ENCODE measurements at places on chromosomes 7 and 10. TPM values are rescaled to one million over a fixed set of nuclear protein-coding genes. Genes with fewer than 3 reads are reported as not detected.

- peak; percentile 65 for DNase-seq
Observed at GRCh38 chr10:48551861-48552591, 52.8 kb downstream of the ARHGAP22 start.

GRCh38 chr7:129777993-129778769 lies 166.7 kb downstream of the NRF1 start:
- DNase-seq: peak; percentile 54

- DNase-seq: no peak
Observed at GRCh38 chr10:35020481-35020880, 69.7 kb downstream of the CUL2 start.

DNA sequence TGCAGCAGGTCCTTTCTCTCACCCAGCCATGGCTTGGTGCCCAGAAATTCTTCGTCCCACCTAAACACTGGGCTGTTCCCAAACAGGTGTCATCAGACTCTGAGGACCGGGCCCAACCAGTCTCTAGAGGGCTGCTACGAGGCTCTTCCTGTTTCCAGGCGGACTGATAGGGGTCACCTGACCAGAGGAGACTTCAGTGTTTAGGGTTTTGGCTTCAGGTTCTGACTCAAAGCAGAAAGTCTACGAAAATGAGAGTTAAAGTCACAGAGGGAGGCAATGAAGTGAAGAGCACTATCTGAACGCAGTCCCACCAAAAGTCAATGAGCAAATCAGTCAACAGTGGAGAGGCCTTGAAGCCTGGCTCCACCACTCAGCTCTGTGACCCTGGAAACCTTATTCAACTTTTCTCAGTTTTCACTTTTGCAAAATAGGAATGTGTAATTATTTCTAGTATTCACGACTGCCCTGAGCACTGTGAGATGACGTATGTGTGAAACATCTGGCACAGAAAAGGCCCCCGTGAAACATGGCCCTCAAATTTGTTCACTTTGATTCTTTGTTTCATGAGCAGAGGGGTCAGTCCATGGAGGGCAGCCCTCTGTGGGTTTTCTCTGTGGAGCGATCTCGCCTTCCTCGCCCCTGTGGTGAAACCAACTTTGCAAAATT lies 189.9 kb upstream of the PDE1C start:
- DNase-seq: no peak

- no peak for DNase-seq
Observed at GRCh38 chr7:7146837-7147236, 35.5 kb upstream of the C1GALT1 start.

DNA sequence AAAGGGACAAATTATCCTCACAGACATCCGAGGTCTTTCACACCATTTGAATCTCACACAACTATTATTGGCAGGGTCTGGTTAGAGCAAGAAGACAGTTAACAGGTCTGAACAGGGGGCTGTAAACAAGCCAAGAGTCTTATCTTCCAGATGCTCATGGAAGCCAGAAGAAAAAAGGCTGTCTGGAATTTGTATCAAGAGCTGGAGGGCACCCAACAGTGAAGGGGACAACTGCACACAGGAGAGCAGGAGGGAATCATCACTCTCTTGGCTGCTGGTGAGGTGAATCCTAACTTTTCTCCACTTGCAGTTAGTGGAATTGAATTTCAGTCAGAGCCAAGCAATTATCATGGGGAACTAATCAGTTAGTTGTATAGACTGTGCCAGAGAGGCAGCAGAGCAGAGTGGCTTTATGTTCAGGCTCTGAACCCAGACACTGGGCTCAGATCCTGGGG lies 880.2 kb upstream of the AUTS2 start:
- DNase-seq: no peak

GRCh38 chr7:27213433-27214238 lies 13.7 kb upstream of the HOXA13 start:
- no peak for DNase-seq

DNA sequence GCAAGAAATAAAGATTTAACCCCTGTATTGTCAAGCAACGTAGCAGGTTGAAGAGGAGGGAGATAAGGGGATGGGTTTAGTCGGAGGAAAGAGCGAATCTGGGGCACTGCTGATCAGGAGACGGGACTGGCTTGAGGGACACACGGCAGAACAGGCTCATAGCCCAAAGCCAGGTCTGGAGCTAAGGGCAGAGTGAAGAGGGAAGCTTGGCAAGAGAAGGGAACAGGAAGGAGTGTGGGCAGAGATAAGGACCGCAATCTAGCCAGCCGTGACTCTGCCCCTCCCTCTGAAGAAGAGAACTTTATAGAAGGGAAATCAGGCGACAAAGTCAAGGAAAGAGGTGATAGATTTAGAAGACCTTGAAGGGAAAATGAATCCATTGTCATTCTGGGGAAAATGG lies 67.6 kb downstream of the CAV1 start:
- DNase-seq: no peak

DNA sequence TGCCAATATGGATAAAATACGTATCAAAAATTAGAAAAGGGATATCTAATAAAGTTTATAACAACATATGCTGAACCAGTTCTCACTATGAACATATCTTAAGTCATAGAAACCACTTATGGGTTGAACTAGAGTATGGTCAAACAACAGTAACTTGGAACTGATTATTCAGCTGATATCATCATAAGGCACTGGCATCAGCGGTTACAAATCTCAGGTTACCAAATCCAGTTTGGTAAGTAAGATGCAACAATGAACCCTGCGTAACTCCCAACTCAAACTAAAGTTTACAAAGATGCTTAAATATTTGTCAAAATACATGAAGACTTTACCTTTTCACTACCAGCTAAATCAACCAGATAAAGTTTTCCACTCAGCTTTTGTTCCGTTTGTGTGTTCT lies 19.3 kb downstream of the KIF5B start:
- DNase-seq: no peak

DNA sequence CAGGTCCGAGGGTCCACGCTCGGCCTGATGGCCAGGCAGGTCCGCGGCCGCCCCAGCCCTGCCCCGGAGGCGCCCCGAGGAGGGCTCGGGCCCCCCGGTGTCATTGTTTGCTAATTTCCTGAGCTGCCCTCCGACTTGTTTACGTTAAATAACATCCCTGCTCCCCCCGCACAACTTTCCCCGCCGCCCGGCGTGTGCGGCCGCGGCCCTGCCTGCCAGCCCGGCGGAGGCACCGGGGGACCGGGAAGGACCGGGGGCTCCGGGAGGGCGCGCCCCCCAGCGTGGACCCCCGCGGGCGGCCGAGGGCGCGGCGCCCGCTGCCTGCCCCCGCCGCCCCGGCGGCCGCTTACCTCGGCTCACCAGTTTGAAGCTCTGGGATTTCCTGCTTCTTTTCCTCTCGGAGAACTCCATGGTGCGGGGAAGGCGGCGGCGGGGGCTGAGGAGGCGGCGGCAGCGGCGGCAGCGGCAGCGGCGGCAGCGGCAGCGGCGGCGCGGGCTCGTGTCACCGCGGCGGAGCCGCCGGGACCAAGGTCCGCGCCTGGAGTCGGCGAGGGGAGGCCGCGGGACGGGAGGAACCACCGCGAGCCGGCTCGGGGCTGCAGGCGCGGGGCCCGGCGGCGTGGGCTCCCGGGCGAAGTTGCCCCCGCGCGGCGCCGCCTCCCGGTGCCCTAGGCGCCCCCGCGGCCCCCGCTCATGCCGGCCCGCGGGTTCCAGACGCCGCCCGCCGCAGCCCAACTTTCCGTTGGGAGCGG lies 515 bp downstream of the BEND7 start:
- peak; percentile 74 for DNase-seq

- no peak for DNase-seq
Observed at GRCh38 chr10:37667736-37668135, 189.7 kb downstream of the ZNF248 start.

DNA sequence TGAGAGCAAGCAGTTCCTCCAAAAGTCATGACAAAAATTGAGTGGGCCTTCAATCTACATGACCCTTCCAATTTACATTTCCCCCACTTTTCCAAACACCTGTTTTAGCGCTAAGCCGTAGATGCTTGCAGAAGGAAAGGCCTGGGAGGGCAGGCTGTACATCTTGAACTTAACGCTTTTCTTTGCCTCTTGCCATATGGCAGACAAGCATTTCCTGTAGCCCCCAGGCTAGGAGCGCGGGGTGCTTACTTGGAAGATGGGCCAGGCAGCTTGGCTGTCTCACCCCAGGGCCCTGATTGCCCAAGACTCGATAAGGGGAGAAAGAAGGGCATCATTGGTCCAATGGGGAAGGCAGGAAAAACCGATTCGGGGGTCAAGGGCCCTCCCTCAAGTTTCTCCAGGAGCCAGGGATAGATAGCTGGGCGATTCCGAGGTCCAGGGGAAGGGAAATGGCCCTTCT lies 1.8 kb downstream of the HOXA10 start:
- no peak for DNase-seq

- no peak for DNase-seq
Observed at GRCh38 chr7:12623885-12624498, 53.5 kb downstream of the SCIN start.

DNA sequence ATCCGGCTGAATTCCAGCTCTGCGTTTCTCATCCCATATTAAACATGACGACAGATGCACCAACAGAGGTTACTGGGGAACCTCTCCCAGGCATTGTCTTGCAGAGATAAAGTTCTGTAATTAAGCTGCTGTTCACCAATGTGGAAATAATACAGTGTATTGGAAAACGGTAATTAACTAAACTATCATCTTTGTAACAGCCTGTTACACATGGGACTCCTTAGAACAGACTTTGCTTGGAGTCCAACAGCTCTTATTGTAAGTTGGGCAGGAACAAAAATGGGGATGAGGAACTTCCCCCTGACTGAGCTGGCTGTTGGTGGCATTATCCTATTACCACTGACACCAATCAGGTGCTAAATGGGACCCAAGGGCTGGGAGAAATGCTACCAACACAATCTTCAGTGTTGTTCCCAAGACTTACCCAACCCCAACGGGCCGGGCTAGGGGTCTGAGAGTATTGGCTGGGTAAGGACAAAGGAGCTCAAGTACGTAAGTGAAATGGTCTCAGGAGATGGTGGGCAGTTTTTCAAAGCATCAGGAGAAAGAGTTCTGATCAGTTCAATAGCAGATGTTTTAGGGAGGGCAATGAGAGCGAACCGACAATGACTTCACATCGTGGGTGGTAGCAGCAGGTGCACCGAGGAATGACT lies 759.4 kb downstream of the GRID1 start:
- DNase-seq: no peak

DNA sequence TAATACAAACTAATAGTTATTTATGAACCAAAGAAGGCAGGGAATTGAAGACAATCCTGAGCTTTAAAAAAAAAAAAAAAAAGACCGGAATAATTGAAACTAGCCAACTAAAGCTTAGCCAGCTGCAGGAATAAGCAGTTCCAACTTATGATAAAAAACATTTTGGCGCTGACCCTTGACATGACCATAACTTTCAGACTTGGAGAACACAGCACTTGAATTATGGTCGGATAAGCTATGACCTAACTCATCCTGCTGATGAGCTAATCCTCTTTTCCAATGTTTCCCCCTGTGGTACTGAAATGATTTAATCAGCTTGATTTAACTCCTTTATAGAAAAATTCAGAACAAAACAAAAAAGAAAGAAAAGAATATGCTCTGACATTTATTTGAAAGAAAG lies 181.8 kb downstream of the DGKB start:
- DNase-seq: no peak

GRCh38 chr7:2032030-2032875 lies 200.5 kb downstream of the MAD1L1 start:
- DNase-seq: no peak

CFAP70 gene
- 1.1 TPM for total RNA-seq

ZRANB1 gene
- total RNA-seq: 21.8 TPM

UFSP1 gene
- not detected for total RNA-seq

LBX1 gene
- not detected for total RNA-seq

STEAP1 gene
- 1.5 TPM for total RNA-seq

NPTX2 gene
- 5.6 TPM for total RNA-seq

MYL7 gene
- not detected for total RNA-seq

EEPD1 gene
- 1.1 TPM for total RNA-seq

ASB4 gene
- total RNA-seq: not detected

ADARB2 gene
- 0.99 TPM for total RNA-seq

All from neural progenitor cell (in vitro differentiated cells).